HCT116 (cell line): ENCODE measurements at places on chromosomes 12 and 14.

- DNase-seq: no peak
Observed at GRCh38 chr12:2083561-2083960, 30.8 kb downstream of the CACNA1C start.

DNA sequence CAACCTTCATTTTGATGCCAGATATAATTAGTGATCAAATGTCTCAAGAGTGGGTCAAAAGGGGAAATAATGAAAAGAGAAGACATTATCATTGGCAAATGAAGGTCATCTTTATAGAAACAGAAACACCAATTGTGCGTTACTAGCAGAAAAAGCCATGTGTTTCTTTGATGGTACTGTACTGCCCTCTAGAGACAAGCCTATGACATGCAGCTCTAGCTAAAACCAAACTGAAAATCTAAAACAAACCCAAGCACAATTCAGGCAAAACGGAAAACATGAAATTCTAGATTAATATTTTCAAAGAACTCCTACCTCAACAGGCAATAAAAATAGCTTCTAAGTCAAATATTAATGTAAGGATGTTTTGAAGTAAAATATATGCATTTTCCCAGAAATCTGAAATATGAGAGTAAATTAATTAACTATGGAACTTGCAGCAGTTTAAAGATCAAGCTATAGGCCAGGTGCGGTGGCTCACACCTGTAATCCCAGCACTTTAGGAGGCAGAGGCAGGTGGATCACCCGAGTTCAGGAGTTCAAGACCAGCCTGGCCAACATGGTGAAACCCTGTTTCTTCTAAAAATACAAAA is 115.4 kb downstream of the KLHL28 start:
- peak; percentile 28 for DNase-seq

GRCh38 chr12:108839890-108840230 is 17.5 kb downstream of the SSH1 start:
- no peak for DNase-seq

GRCh38 chr14:73295198-73295796 is 58.0 kb downstream of the PAPLN start:
- peak; percentile 33 for DNase-seq

- no peak for DNase-seq
Observed at GRCh38 chr12:109738209-109738608, 24.6 kb downstream of the FAM222A start.

DNA sequence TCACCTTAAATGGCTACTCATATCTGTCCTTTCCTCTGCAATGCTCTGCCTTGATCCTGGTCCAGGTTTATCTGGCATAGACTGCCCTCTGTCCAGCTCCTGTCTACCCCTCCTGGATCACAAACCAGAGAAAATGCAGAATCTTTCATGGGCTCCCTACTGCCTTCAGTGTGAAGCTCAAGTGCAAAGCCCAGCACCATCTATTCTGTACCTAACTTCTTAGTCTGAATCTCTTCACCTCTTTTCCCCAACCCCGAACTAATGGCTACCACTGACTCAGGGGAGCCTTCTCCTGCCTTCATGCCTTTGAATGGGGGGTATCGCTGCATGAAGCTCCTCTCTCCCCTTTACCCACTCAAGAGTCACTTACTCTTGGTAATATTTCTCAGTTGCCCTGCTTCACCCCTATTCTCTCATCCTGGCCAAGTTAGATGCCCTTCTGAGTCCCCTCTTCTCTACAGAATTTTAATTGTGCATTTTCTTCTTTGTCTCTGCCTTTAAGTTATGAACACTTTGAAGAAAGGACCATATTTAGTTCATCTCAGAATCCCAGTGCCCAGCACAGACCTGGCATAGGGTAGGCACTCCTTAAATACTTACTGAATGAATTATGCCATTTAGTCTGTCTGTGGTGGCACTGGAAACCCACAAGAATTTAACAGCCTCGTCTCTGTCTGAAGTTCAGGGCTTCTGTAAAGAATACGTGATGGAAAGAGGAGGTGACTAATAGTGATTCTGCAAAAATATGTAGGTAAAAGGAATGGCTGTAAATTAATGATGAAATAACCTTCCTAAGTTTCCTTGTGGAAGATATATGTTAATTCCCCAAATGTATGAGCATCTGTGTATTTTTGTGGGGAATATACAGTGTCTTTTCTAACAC is 191.3 kb upstream of the AMIGO2 start:
- peak; percentile 84 for DNase-seq

- DNase-seq: no peak
Observed at GRCh38 chr14:52602131-52602530, 49.5 kb downstream of the GPR137C start.

GRCh38 chr12:79408689-79409088 is 282.1 kb downstream of the PAWR start:
- DNase-seq: no peak

GRCh38 chr12:29025937-29026336 is 123.1 kb upstream of the FAR2 start:
- no peak for DNase-seq

DNA sequence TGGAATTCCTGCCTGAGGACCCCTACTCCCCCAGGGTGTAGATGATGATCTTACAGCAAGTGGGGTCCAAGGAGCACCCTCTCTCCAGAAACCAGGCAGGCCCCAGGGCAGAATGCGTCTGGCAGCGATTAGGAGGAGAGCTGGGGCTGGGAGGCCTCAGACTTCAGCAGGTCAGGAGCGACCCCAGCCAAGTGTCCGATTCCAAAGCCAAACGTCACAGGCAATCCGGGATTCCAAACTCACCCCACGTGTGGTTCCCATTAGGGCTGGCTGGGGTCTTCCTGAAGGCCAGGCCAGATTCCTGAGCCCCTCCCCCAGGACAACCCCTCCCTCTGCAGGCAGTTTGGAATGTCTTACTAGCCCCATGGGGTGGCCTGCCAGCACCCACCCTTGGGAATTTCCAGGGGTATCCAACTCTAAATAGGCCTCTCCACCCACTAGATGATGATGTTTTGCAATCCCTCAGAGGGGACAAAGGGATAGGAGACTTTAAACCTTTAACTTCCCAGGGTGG is 17.3 kb upstream of the FIGNL2 start:
- DNase-seq: no peak

DNA sequence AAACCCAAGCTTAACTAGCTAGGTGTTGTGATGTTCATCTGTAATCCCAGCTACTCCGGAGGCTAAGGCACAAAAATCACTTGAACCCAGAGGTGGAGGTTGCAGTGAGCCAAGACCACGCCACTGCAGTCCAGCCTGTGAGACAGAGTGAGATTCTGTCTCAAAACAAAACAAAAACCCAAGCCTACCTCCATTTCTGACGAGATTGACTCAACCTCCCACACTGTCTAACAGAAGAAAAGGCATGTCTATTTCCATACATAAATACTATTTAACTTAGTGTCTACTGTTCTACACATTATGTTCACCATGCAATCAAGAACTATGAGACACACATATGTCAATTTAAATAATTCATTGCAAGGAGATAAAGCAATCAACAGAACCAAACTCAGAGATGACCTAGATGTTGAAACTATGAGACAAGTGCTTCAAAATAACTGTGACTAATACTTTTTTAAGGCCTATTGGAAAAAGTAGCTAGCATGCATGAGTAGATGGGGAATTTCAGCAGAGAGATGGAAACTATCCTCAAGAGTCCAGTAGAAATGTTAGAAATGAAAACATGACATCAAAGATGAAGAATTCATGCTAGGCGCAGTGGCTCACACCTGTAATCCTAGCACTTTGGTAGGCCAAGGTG is 75.9 kb upstream of the DHRS4 start:
- no peak for DNase-seq

GRCh38 chr12:40215982-40216381 is 8.8 kb upstream of the LRRK2 start:
- no peak for DNase-seq

DNA sequence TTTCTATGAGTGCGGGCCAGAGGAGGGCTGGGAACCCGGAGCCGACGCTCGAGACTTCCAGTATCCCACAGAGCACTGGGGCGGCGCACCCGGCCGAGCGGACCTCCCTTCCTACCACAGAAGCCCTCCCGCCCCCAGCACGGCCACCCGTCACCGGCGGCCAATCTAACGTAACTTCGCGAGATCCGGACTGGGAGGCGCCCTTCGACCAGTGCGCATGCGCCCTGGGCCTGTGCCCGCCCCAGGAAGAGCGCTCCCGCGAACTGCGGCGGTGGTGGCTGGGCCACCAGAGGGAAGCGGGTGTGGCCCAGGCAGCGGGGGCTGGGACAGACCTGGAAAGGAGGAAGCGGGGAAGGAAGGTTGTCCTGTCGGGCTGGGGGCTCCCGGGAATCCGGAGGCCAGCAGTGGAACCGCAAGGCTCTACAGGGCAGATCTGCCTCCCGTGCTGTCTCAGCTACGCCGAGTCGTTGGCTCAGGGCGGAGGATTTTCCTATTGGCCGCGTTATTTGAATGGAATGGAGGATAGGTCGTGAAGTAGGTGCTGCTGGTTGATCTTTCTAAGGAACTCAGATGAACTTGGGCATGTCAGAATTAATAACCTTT is at the start of gene PPP1R12A:
PPP1R12A (minus strand) TSS at position 77 of the 603 bp plus-strand sequence. CDS start 166 bp downstream, outside the sequence.
- peak; percentile 91 for DNase-seq

- DNase-seq: no peak
Observed at GRCh38 chr12:76399040-76399439, 50.8 kb upstream of the BBS10 start.

DNA sequence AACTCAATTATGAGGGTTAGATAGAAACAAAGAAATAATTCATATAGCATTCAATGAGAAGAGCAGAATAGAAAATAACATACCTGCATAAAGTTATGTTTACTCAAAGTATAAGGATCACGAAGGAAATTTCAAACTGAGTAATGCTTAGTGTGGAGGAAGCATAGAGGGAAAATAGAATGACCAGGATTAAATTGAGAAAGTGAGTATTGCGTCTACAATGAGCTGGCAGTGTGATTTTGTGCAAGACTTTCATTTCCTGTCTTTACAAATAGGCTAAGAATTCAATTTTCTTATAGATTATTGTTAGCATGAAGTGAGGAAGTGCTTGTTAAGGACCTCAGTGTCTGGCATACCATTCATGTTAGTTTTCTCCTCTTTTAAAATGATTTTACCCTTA is 12.0 kb downstream of the ADGRD1 start:
- no peak for DNase-seq

GRCh38 chr12:105822131-105823105 is 316.3 kb downstream of the NUAK1 start:
- no peak for DNase-seq

DNA sequence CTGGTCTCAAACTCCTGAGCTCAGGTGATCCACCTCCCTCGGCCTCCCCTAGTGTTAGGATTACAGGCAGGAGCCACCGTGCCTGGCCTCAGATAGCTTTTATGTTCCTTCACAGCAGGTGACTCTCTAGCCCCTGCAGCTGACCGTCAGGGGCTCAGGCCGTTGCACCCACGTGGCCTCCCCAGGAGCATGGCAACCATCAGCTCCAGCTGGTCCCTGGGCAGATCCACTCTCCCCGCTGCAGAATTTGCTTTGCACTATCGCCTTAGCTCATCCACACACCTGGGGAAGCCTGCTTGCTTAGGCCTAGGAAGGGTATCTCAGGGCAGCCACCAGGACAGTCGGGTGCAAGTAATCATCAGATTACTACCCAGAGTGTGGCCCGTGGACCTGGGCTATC is 62.6 kb downstream of the TSPAN9 start:
- DNase-seq: no peak

DNA sequence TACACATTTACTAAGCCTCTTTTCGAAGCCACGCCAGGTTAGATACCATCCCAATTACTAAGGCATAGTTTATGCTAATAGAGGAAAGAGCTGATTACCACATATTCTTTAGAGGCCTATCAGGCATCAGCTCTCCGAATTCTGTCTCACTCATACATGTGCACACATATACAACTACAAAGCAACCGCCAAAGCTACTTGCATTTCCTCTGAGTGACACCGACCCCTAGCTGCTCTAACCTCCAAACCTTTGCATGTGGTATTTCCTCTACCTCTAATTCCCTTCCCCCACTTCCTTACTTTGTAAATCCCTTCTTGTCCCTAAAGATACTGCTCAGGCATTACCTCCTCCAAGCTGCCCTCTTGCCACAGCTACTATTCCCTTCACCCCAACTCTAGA is 107.2 kb downstream of the DUSP6 start:
- DNase-seq: no peak

DNA sequence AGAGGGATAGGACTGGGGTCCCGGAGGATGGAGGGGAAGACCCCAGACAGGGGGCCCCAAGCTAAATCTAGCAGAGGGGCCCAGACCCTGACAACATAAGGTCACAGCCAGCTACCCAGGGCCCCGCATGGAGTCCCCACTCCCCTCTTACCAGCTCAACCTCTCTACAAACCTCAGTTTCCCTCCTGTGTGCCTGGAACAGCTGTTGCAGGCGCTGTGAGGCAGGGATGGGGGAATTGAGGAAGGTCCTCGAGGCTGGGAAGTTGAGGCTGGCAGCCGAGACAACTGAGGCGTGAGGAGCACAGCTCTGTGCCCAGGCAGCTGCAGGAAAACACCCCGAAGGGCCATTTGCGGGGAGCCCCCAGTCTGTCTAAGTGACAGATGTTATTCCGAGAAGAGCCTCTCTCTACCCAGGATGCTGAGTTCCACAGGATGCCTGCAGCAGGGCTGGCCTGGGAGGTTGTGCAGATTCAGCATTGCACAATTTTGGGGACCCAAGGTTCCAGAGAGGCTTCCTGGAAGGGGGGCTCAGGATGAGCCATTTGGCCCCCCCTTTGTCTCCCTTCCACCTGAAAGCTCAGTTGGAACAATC is 42.7 kb upstream of the NCOR2 start:
- DNase-seq: no peak

DNA sequence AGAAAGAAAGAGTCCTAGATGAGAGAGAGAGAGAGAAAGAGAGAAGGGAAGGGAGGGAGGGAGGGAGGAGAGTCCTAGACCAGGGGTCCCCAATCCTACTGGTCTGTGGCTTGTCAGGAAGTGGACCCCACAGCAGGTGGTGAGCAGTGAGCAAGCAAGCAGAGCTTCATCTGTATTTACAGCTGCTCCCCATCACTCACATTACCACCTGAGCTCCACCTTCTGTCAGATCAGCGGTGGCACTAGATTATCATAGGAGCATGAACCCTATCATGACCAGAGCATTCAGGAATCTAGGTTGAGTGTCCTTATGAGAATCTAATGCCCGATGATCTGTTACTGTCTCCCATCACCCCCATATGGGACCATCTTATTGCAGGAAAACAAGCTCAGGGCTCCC is 39.2 kb upstream of the AMN1 start:
- no peak for DNase-seq

DNA sequence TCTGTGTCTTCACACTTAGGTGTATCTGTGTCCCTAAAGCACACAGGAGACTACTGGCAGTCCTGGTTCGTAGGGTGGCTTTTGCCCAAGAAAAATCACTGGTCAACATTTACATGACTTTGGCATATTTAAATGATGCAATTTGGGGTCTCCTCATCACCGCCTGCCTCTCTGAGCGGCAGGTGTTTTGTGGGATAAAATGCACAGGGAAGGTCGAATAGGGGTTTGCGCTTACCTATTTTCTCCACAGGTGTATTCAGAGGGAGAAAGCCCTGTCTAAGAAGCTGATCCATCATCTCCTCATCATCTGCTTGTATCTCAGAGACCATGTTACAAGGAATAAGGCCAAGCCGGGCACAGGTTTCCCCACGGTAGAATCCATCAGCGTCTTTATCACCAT is 74.7 kb downstream of the PIWIL1 start:
- no peak for DNase-seq

- DNase-seq: no peak
Observed at GRCh38 chr12:132866251-132866828, 21.1 kb downstream of the CHFR start.
